Stimulated activated CD8-positive, alpha-beta memory T cell treated with anti-CD3 and anti-CD28 coated beads, Interleukin-4, amount 100 ng/mL, for 1 hour (primary cell): ENCODE measurements at places on chromosomes 1 and 21.

GRCh38 chr21:27201197-27201596, 234.3 kb upstream of the ADAMTS5 start:
- no peak for DNase-seq

- DNase-seq = no peak
These were observed 173.3 kb downstream of the FASLG start for GRCh38 chr1:172832006-172832725.

DNA sequence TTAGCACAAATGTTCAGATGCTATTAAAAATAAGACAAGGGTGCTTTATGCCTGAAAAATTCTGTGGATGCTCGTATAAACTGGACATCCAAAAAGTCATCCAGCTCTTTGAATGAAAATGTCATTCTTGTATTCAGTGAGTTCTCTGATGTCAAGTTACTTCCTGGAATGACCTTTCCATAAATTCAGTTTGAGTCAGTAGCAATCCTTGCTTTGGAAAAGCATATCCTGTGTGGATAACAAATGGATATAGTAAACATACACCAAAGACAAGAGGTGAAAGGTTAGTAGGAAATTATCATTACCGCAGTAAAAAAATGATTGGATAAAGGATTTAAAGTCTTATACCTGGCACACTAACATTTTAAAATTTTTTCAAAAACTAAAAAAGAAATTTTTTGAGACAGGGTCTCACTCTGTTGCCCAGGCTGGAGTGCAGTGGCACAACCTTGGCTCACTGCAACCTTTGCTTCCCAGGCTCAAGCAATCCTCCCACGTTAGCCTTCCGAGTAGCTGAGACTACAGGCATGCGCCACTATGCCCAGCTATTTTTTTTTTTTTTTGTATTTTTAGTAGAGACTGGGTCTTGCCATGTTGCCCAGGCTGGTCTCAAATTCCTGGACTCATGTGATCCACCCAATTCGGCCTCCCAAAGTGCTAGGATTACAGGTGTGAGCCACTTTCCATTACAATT, 10.8 kb upstream of the LAMC1 start:
- no peak for DNase-seq

- no peak for DNase-seq
These were observed 229.3 kb downstream of the PRDM2 start for GRCh38 chr1:13929313-13929712.

GRCh38 chr21:31498985-31499384, 154.9 kb upstream of the TIAM1 start:
- DNase-seq = no peak

DNA sequence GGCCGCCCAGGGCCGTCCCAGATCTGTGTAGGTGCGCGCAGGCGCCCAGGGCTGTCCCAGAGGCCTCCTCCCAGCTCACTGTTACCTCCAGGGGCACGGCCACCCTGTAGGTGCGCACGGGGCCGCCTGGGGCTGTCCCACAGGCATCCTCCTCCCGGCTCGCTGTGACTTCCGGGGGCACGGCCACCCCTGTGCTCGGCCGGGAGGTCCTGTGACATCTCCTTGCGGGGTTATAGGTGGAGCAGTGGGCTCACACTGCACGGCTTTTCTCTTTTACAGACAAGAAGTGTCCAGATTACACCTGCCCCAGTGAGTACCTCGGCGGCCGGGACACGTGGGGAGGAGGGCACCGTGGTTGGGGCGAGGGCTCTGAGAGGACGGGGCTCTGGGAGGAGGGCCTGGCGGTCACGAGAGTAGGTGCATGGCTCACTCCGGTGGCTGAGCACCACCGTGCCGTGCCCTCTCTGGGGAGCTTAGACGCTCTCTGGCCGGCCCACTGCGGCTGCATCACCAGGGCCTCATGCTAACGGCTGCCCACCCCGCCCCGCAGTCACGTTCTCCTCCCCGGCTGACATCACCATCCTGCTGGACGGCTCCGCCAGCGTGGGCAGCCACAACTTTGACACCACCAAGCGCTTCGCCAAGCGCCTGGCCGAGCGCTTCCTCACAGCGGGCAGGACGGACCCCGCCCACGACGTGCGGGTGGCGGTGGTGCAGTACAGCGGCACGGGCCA, 21.4 kb downstream of the COL6A1 start:
- DNase-seq = no peak

GRCh38 chr1:231553320-231553719, 24.9 kb downstream of the TSNAX start:
- DNase-seq = no peak
